Tibial nerve (tissue), 4 donors: ENCODE measurements at places on chromosomes 4 and X.
A peak's percentile ranks its signal among the peaks of the same experiment; 100 is the strongest.

GRCh38 chr4:26317766-26318165, 3.0 kb upstream of the RBPJ start:
- DNase-seq, result no peak

DNA sequence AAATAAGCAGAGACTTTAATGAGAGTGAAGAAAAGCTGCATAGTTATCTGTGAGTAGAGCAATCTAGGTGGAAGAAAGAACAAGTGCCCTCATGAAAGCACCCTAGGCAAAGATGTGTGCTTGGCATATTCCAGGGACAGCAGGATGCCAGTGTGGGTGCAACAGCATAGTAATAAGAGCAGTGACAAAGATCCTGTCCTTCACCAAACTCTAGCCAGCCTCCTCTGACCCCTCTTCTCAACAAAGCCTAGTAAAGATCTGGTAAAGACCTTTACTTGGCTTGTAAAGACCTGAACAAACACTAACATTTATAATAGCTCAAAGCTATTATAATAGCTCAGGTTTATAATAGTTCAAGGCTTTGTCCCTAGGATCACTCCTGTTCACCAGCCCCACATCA, 735.4 kb downstream of the PCDH7 start:
- no peak for DNase-seq

- DNase-seq, result no peak
Observed at GRCh38 chr4:88752076-88752463, 54.4 kb upstream of the NAP1L5 start.

DNA sequence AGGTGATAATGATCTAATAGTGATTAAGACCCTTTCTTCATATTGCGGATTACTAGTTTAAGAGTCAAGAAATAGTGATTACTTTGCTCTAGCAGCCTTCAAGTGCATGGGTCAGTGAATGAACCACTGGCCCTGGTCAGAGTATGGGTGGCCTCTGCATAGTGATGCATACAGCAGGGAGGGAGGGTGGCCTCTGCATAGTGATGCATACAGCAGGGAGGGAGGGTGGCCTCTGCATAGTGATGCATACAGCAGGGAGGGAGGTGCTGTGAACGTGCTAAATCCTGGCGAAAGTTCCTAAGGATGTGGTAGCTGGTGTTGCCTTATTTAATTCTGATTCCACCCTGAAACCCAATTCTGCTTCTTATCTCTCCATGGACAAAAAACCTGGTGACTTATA, 246.7 kb upstream of the ARSJ start:
- no peak for DNase-seq

- DNase-seq, result no peak
Observed at GRCh38 chrX:110428144-110428543, 69.5 kb downstream of the RTL9 start.

DNA sequence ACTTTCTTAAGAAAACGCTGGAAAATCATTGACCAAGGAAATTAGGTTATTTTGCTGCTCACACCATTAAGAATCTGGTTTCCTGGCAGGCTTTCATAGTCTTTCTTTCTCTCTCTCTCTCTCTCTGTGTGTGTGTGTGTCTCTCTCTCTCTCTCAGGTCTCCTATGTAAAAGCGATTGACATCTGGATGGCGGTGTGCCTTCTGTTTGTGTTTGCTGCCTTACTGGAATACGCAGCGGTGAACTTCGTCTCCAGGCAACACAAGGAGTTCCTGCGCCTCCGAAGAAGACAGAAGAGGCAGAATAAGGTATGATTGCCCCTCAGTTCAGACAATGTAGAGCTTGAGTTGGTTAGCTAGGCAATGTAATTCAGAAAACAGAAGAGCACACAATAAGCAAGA, 161.2 kb downstream of the GLRA2 start:
- no peak for DNase-seq

GRCh38 chr4:106978046-106978774, 57.9 kb downstream of the DKK2 start:
- DNase-seq, result no peak

GRCh38 chr4:15794426-15794825, 16.3 kb downstream of the CD38 start:
- no peak for DNase-seq

DNA sequence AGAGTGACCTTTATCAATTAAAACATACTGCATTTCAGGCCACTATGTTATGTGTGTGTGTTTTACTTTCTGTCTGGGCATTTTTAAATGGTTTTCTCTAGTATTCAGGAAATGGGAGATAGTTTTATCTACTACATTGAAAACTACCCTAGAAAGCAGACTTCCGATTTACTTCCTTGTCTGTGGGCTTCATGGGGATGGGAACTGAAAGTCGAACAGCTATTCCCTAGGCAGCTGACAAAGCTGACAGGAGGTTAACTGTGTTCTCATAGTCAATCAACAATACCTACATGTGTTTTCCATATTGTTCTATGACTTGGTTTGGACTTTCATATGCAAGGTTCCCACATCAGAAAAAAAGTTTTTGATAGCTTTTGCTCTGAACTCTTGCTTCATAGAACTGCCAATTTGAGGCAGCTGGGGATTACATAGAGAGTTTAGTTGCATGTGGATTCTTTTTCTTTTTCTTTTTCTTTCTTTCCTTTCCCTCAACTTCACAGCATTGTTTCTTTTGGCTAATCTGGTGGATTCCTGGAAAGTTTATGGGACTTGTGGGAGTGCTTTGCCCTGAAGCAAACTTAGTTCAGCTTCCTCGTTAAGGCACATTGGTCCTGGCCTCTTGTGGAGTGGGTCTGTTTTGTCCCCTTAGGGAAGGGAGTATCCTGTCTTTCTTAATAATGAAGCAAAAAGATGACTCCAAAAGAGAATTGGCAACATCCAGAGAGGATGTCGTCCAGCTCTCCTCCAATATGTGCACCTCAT, 327.1 kb upstream of the GIMD1 start:
- DNase-seq, result no peak

DNA sequence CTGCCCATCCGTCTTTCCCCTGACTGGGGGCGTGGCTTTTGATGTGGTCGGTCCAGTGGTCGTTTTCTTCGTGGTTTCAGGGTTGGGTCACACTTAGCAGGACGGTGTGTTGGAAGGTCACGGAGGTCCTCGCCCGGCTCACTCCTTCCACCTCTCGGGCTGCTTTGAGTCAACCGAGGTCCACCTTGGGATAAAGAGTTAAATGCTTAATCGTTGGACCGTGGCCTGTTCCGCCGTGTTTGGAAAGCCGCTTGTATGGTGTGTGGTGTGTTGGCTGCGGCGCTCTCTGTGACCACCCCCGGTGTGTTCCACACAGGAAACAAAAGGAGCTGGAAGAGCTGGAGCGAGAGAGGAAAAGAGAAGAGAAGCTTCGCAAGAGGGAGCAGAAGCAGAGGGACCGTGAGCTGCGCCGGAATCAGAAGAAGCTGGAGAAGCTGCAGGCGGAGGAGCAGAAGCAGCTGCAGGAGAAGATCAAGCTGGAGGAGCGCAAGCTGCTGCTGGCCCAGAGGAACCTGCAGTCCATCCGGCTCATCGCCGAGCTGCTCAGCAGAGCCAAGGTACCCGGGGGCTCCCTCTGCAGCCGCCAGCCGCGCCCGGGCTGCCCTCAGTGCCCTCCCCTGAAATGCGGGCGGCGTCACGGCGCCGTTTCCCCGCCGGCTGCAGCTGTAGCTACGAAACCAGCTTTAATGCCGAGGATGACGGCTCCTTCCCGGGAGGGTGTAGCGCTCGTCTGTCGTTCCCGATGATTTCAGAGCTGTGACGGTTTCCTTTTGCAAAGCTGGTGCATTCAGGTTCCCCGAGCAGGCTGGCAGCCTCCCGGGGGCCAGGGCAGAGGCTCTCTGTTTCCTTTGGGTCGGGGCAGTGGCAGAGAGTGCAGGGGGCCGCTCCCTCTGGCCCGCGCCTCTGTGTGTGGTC, 7.7 kb downstream of the AKAP17A start:
- no peak for DNase-seq

GRCh38 chr4:80448056-80448455, 112.5 kb downstream of the CFAP299 start:
- DNase-seq, result no peak

DNA sequence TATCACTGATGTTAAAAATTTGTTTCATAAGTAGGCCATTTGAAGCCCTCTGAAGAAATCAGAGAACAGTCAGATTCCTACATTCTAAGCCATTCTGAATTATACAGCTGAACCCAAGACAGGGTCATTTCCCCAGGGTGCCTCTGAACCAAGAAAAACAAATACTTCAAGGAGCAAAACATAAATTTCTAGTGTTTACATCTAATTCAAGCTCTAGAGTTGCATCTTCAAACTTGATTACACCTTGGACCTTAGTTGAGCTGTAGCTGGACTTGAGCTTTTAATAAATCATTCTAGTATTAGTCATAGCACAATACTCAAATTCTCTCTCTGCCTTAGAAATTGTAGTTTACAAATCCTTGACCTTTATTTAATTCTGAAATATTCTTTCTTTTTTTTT, 87.6 kb upstream of the IL15 start:
- no peak for DNase-seq

- no peak for DNase-seq
Observed at GRCh38 chr4:81502564-81502963, 30.9 kb upstream of the RASGEF1B start.

DNA sequence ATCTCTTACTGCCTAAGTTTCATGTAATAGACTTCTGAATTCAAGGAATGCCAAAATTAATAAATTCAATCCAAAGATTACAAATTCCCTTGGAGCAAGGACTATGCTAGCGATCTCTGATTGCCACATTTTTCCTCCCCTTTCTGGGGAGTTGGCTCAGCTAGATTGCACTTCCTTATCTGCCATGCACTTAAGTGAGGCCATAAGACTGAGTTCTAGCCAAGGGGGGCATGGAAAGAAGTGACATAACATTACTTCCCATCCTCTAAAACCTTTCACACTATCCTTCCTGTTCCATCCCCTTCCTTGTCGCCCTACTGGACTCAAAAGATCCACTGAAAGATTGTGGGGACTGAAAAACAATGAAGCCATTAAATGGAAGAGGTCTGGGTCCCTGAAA, 53.8 kb upstream of the TXK start:
- no peak for DNase-seq

GRCh38 chr4:140153718-140154571, at the start of gene MAML3:
TSS of gene MAML3 (minus strand) at chr4:140154184. CDS start at chr4:140153327, 857 bp downstream.
- peak; percentile 89 for DNase-seq

DNA sequence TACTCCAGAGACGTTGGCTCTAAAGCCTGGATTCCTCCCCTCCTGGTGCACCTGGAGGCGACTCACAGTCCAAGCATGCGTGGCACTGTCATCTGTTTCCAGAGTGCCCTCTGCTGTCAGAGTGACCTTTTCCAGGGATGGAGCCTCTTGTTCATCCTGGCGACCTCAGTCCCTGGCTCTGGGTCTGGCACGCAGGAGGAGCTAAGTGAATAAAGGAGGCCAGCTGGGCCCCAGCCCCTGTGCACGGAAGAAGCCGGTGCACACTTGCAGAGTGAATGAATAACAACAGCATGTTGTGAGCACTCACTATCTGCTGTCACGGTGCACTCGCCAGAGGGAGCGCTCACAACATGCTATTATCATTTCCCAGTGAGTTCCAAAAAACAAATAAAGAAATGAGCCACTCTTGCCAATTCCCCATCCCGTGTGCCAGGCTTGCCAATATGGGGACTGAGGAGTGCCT, 27.8 kb upstream of the PSAPL1 start:
- peak; percentile 17 for DNase-seq

DNA sequence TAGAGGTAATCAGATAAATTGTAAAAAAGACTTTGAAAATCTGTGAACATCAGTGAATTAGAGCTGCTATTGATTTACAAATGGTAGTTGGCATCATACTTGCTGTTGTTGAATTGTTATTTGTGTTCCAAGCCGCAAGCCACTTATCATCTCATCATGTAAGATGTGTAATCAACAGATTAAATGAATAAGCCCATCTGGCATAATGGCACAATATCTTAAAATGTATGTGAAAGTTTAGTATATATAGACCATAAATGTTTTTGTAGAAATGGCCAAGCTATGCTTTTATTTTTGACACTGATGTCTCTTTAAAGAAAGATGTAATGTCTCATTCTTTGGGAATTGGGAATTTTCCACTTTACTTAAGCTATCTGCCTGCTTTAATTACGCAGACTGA, 682.6 kb upstream of the GNPDA2 start:
- no peak for DNase-seq

DNA sequence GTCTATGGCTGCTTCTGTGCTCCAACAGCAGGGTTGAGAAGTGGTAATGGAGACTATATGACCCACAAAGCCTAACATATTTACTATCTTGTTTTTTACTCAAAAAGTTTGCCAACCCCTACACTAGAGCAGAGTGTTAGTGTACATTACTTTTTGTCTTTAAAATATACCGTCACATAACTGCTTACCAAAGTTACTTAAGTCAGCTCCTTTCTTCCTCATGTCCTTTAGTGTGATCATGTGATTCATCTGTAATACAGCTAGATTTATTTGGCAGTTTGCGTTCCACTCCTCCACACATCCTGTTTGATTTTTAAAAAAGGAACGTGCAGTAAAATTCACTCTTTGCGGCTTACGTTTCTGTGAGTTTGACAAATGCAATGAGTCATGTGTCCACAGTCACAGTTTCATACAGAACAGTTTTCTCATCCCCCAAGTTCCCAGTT, 162.4 kb upstream of the GPRIN3 start:
- no peak for DNase-seq

DNA sequence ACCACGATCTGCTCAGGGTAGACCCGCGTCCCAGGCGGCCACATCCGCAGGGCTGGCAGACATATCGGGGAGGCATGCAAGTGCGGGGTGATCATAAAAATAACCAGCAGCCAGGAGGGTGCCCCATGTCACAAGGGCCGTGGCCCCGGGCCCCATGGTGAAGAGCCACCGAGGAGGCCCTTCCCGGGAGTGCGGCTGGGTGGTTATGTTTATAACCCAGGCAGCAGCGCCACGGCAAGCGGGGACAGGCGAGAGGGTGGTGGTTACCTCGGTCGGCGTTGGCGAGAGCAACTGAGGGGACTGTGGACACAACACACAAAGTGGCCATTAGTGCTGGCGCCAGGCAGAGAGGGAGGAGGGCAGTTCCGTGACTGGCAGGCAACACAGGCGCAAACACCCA, 92.7 kb upstream of the AFAP1 start:
- DNase-seq, result no peak

GRCh38 chr4:89754531-89754930, 82.4 kb downstream of the SNCA start:
- no peak for DNase-seq

GRCh38 chr4:167114416-167114971, 119.8 kb downstream of the SPOCK3 start:
- DNase-seq, result no peak

- DNase-seq, result no peak
Observed at GRCh38 chr4:57080781-57081650, 29.2 kb downstream of the IGFBP7 start.

DNA sequence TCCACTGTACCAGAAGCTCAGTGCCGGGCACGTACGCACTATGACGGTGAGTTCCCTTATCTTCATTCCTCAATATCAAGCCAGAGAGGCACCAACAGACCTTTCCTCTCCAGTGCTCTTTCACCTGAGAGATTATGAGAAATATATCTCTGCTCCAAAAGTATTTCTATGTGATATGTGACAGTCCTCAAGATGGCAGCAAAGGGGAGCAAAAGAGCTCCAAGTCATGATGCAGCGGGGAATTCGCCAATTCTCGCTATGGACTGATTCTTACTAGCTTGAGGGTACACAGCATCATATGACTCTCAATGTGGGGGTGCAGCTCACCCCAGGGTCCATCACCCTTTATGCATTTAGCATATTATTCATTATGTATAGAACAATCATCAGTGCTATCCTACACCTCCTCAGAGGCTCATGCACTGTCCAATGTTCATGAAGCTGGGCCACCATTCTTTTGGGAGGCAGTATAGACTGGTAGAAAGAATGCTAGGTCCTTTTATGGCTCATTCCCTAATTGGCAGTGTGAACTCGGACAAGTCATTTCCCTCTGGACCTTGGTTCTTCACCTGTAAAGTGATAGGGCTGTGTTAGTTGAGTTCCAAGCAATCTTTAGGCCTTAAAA, 12.8 kb upstream of the IQSEC2 start:
- no peak for DNase-seq

GRCh38 chrX:1392376-1393068, 609 bp upstream of the SLC25A6 start:
- peak; percentile 68 for DNase-seq
